ENCODE measurements at places on chromosomes 7 and 10.
A peak's percentile ranks its signal among the peaks of the same experiment; 100 is the strongest.

DNA sequence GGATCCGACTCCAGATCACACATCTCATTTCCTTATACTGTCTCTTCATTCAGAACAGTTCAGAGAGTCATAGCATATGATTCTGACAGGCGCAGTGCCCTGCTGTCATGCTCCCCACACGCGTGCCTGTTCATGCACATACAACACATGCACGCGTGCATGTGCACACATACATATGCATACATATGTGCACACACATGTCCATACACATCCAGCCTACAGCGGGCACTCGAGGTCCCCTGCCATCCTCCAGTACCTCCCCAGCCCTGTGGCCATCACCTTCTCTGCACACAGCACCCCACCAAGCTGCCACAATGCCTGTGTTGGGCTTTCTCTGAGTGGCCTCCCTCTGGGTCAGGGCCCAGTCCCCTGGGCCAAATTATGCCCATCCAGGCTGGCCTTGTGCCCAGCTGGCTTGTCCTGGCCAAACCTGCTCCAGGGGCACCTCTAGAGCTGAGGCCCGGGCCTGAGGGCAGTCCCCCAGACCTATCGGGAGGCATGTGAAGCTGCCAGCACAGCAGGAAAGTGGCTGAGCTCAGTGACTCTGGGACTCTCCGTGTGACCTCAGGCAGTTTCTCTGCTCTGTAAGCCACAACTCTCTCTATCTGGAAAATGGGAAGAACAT, 49.4 kb upstream of the RET start:
- DNase-seq, result no peak

- no peak for DNase-seq
Observed at GRCh38 chr10:126931544-126931943, 26.3 kb downstream of the DOCK1 start.

DNA sequence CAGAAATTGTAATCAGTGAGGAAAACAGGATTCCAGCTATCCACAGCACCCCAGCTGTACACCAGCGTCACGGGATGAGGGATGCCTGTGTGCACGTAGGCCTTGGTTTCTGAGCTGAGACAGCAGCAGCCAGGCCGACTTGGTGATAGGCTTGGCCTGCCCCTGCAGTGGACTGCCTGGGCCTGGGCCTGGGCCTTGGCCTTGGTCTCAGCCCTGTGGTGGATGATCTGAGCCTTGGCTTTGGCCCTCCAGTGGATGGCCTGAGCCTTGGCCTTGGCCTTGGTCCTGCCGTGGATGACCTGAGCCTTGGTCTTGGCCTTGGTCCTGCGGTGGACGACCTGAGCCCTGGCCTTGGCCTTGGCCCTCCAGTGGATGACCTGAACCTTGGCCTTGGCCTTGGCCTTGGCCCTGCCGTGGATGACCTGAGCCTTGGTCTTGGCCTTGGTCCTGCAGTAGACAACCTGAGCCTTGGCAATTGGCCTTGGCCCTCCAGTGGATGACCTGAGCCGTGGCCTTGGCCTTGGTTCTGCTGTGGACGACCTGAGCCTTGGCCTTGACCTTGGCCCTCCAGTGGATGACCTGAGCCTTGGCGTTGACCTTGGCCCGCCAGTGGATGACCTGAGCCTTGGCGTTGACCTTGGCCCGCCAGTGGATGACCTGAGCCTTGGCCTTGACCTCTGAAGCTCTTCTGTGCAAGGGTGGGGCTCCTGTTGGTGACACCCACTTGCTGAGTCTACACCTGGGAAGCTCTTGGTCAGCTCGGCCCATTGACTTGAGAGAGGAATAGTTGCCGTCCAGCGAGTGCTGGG, 93.8 kb downstream of the CUX1 start:
- no peak for DNase-seq

- DNase-seq, result peak; percentile 4
Observed at GRCh38 chr10:17144757-17145156, 15.1 kb upstream of the CUBN start.

- no peak for DNase-seq
Observed at GRCh38 chr10:97153270-97153850, 32.4 kb downstream of the SLIT1 start.
